ENCODE measurements at places on chromosomes 7 and 10. TPM values are rescaled to one million over a fixed set of nuclear protein-coding genes. Genes with fewer than 3 reads are reported as not detected.

The WEE2 gene
- total RNA-seq, result not detected

The TUBB8 gene
- not detected for total RNA-seq

The ZNF365 gene
- 2.6 TPM for total RNA-seq

The INHBA gene
- 60.1 TPM for total RNA-seq

The MKI67 gene
- total RNA-seq, result 17.0 TPM

The TMEM236 gene
- total RNA-seq, result 0.22 TPM

The ZNF467 gene
- under 0.01 TPM for total RNA-seq

The LIPM gene
- not detected for total RNA-seq

The RAB19 gene
- 0.22 TPM for total RNA-seq

The VWDE gene
- 0.11 TPM for total RNA-seq

The DNAH11 gene
- total RNA-seq, result 0.39 TPM

The CPVL gene
- 0.54 TPM for total RNA-seq

The ATOH7 gene
- total RNA-seq, result not detected

The IMPDH1 gene
- 31.2 TPM for total RNA-seq

The SLC13A4 gene
- total RNA-seq, result 0.76 TPM

The SLC16A9 gene
- 4.1 TPM for total RNA-seq

The SPDYE6 gene
- total RNA-seq, result not detected

The WNT8B gene
- total RNA-seq, result not detected

The ZNF736 gene
- 17.7 TPM for total RNA-seq

The COL13A1 gene
- not detected for total RNA-seq

The TMEM229A gene
- not detected for total RNA-seq

The ADAM22 gene
- total RNA-seq, result 1.0 TPM

The AGAP5 gene
- total RNA-seq, result 4.7 TPM

The GPR15LG gene
- not detected for total RNA-seq

The TRIM50 gene
- total RNA-seq, result not detected

The HTR7 gene
- total RNA-seq, result 0.11 TPM

The LRRC18 gene
- not detected for total RNA-seq

The ADCY1 gene
- total RNA-seq, result 0.43 TPM

The BLVRA gene
- 36.3 TPM for total RNA-seq

The EGFR gene
- 84.5 TPM for total RNA-seq

The VSTM2A gene
- total RNA-seq, result not detected

The IRF5 gene
- 0.22 TPM for total RNA-seq

The ZMYND11 gene
- 67.2 TPM for total RNA-seq

The SLC18A3 gene
- total RNA-seq, result not detected

The RASA4B gene
- 2.4 TPM for total RNA-seq

The MEIG1 gene
- 0.91 TPM for total RNA-seq

The ANKRD30A gene
- not detected for total RNA-seq

The SYCE1 gene
- not detected for total RNA-seq

The INPP5A gene
- 16.3 TPM for total RNA-seq

The CHST3 gene
- total RNA-seq, result 36.1 TPM

The FAM241B gene
- total RNA-seq, result 0.91 TPM

The ABCA13 gene
- 0.13 TPM for total RNA-seq

The CRYGN gene
- total RNA-seq, result 0.78 TPM

The NPC1L1 gene
- total RNA-seq, result under 0.01 TPM

The CLDN12 gene
- 49.5 TPM for total RNA-seq

The TSPAN13 gene
- total RNA-seq, result 1.4 TPM

The NUTM2A gene
- 0.39 TPM for total RNA-seq

The CALY gene
- total RNA-seq, result not detected

The POMZP3 gene
- total RNA-seq, result 8.2 TPM

The CPEB3 gene
- 2.9 TPM for total RNA-seq

The CALD1 gene
- total RNA-seq, result 294 TPM

The CYP2C18 gene
- total RNA-seq, result 0.22 TPM

The PAX4 gene
- not detected for total RNA-seq

The SLC25A28 gene
- 24.5 TPM for total RNA-seq

The RTKN2 gene
- 2.1 TPM for total RNA-seq

The AKR1C2 gene
- 139 TPM for total RNA-seq
